ENCODE measurements at places on chromosomes 11 and 22.

- no peak for DNase-seq
These were observed 1.2 kb upstream of the P2RX6 start for GRCh38 chr22:21013657-21014201.

GRCh38 chr22:43693249-43693648 lies 118.9 kb downstream of the EFCAB6 start:
- DNase-seq, result no peak

DNA sequence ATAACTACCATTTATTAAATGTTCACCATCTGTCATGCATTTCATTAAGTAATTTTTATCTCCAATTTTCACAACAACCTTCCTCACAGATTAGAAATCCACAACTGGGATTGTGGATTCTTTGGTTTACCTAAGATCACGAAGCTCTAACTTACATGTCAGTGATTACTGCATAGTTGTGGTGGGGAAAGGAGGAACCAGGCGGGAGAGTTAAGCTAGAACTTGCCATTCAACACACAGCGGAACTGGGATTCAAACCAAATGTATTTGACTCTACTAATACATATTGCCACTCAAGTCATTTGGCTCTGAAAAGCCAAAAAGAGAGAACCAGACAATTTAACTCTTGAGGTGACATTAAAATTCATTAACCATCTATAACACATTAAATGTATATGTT lies 10.4 kb upstream of the LAYN start:
- peak; percentile 59 for DNase-seq

- DNase-seq, result no peak
These were observed 47.8 kb downstream of the ABTB2 start for GRCh38 chr11:34309965-34310364.

DNA sequence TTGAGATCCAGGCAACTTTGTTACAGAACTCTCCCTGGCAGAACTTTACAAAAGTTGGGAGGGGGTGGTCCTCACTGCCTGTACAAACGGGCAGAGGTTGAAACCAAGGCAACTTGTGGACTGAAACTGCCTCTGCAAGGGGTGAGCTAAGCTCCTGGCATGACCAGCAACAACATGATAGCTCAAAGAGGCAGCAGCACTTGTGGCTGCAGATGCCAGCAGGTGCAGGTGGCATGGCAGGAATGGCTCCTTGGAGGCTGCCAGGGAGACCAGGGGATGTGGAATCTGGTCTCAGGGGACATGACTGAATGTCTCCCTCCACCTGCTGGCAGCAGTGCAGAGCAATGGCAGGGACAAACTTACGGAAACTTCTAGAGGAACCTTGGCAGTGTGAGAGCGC lies 38.8 kb upstream of the PHF21A start:
- DNase-seq, result no peak

- DNase-seq, result no peak
These were observed 25.7 kb downstream of the LRRC10B start for GRCh38 chr11:61534025-61534932.

DNA sequence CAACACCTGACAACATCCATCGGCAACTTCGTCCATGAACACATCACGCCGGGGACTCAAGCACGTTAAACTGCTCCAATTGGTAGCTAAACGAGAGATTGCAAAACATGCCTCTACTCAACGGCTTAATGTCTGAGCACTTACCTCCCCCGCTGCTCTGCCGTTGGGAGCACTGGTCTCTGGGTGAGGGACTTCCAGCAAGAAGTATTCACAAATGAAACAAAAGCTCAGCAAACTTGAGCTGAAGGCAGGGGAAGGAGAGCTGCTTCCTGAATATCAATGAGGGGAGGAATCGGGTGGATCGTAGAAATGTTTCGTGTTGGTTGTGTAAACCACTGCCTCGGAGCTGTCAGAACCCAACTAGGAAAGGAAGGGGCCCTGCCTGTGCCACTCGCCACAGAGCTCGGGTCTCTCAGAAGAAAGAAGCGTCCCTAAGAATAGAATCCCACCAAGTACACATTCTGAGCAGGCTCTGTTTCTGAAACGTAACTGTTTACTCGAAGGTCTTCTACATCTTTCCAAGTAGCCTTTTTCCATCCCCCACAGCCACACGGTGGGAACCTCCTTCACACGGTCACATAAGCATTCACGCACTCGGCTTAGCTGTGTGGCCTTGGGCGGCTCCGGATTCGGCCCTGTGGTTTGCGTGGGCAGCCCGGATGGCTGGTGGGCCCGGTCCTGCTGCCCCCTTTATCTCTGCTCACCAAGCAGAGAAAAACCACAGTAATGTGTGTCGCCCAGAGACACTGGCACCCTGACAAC lies at the start of gene MLC1:
Gene MLC1 (minus strand): TSS at position 216 of the 762 bp plus-strand sequence. CDS start 524 bp downstream, outside the sequence.
- no peak for DNase-seq

DNA sequence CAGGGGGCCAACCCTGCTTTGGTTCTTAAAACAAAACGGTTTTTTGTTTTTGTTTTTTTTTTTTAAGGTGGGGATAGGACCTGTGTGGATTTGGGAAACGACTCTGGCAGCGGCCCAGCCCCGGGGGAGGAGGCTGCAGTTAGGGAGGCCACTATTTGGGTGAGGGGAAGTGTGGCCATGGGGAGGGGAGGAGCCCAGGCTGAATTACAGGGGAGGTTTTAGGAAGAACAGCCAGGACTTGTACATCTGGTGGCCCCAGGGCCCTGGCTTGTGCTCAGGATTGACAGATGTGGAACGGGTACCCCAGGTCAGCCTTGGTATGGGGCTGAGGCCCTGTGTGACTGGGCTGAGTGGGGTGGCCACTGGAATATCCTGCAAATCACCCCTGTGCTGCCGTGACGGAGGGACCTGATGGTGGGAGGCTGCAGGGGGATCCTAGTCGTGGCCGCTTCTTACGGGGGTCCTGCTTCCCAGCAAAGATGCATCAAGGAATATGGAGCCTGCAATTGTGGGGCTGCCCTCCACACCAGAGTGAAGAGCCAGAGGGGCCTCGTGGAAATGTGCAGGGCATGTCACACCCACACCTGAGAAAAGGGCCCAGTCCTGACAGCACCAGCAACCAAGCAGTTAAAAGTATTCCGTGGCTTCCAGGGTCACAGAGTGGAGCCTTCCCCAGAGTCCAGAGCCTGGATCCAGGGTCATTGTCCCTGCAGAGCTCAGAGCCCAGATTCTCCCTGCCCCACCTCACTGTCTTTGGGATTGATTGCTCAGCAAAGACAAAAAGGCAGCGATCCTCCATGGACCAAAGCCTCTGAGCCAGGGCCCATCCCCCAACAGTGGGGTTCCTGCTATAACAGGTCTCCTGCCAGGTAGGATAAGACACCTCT lies 55.2 kb upstream of the WNT7B start:
- DNase-seq, result no peak

- DNase-seq, result peak; percentile 67
These were observed 2.3 kb downstream of the CASTOR1 start for GRCh38 chr22:30286813-30287647.

GRCh38 chr22:24996420-24996952 lies 44.0 kb downstream of the KIAA1671 start:
- DNase-seq, result peak; percentile 8

DNA sequence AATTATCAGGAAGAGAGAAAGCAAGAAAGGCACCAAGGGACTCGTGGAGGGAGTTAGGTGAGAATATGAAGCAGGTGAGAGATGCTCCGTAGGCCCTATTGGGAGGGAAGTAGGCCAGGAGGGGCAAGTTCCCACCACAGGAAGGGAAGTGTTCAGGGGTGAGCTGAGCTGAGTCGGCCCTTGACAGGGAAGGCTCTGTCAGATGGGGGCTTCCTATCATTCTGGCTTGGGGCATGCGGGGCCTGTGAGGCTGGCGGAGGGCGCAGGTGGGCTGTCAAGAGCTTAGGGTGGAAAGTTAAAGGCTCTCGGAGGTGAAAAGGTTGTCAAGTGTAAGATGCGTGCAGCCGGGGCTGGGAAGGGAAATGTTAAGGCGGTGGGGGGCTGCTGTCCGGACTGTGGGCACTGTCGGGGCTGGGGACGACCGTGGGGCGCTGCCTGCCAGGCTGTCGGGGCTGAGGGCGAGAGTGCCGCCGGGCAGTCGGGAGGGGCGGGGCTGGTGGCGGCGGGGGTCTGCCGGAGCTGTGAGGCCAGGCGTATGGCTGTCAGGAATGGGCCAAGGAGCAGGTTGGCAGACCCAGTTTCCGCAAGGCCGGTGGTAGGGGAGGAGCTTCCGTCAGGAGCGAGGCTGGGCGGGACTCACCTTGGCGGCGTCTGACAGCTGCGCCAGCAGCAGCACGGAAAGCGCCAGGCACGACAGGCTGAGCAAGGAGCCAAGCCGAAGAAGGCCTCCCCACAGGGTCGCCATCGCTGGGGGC lies 496 bp downstream of the TMEM9B start:
- peak; percentile 65 for DNase-seq

- peak; percentile 89 for DNase-seq
These were observed at the start of gene GAS2L1 for GRCh38 chr22:29306175-29306834. TSS of gene GAS2L1 (plus strand) at chr22:29306650. CDS start at chr22:29308106, 1,456 bp downstream.

- no peak for DNase-seq
These were observed 22.5 kb downstream of the MYO18B start for GRCh38 chr22:25764270-25765015.

- peak; percentile 69 for DNase-seq
These were observed at the start of gene CLCF1 for GRCh38 chr11:67372993-67373647. TSS of gene CLCF1 (minus strand) at chr11:67373598. CDS start at chr11:67373539, 59 bp downstream.

DNA sequence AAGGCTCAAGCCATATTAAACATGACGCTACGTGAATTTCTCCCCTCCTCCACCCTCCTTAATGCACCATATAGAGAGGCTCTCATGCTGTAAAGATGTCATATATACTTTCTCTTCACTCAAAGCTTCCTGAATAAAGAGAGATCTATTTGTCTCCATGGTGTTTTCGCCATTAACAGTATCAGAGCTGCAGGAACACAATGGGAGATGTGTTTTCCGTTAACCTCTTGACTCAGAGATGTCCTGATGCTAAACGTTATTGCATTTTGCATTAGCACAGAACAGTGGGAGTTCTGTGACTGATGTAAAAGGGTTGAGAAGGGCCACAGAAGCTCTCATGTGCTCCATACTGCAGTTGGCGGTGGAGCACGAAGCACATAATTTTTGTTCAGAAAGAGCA lies 25.7 kb upstream of the BLID start:
- peak; percentile 44 for DNase-seq

- DNase-seq, result no peak
These were observed 43.1 kb upstream of the PPARA start for GRCh38 chr22:46107089-46107664.

DNA sequence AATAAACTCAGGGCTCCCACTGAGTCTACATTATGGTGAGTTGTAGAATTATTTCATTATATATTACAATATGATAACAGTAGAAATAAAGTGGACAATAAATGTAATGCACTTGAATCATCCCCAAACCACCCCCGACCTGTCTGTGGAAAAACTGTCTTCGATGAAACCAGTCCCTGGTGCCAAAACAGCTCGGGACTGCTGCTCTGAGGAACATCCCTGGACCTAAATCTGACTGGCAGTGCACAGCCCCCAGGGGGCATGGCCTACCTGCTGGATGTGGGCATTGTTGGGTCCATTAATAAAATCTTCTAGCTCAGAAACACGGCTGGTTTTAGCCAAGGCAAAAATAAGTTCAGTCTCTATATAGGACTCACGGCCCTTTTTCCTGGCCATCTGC lies 29.3 kb upstream of the SLC25A1 start:
- DNase-seq, result no peak

DNA sequence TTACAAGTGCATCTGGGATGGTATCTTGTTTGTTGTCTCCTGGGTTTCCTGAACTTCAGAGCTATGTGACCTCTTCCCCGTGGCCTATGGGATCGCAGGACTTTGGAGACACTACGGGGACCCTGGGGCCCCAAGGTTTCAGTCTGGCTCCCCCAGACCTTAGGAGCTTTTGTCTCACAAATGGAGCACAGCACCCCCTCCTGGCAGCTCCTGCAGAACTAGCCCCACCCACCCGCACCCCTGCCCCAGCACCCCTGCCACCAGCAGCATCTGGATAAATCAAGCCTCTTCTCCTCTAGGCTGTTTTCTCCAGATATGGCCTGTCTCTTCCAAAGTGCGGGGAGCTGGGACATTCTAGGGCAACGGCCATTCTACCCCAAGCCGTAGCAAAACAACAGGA lies 10.4 kb downstream of the RCOR2 start:
- peak; percentile 55 for DNase-seq
